ENCODE measurements at places on chromosomes 16 and 17. TPM values are rescaled to one million over a fixed set of nuclear protein-coding genes. Genes with fewer than 3 reads are reported as not detected.
A peak's percentile ranks its signal among the peaks of the same experiment; 100 is the strongest.

DNA sequence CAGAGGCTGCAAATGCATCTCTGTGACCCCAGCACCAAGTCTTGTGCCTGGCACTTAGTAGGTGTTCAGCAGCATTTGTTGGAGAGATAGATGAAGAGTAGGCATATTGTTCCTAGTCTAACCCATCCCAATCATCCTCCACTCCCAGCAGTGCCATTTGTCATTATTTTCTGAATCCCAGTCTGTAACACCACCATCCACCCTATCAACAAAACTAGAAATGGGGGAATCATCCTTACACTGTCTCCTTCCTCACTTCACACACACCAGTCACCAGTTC is 95.9 kb upstream of the TBX2 start:
- no peak for DNase-seq

DNA sequence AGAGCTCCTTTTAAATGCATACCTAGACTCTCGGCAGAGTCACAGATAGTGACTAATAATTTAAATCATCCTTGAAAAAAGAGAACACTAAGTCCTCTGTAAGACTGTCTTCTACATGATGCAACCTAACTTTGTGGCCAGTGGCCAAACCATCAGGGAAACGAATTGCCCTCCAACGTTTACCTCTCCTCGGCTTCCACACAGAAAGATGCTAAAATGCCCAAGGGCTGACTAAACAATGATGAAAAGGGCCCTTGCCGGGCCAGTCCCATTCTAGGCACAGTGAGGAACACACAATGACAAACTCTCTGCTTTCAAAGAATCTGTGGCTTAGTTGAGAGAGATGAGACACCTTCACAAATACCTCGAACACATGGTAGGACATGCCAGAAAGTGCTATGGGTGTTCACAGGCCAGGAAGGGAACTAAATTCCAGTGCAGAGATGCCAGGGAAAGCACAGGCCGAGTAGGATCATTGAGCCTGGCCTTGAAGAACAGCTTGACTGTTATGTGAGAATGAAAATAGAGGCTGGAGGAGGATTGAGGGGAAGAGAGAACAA is 35.3 kb upstream of the PITPNM3 start:
- no peak for DNase-seq

GRCh38 chr17:48529683-48530009 is 1.2 kb downstream of the HOXB1 start:
- DNase-seq, result peak; percentile 76

DNA sequence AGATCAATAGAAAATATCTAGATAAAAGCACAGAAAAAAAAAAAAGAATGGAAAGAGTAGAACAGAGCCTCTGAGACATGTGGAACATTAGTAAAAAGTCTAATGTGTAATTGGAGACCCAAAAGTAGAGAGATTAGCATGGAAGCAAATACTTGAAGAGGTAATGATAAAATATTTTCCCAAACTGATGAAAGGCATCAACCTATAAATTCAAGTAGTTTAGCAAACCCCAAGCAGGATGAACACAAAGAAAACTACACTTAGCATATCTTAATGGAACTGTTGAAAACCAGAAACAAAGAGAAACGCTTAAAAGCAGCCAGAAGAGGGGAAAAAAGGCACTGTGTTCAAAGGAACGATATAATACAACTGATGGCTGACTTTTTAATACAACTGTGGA is 16.4 kb downstream of the NF1 start:
- DNase-seq, result no peak

- DNase-seq, result no peak
Measured at GRCh38 chr17:1156864-1157263, 22.9 kb downstream of the ABR start.

ST6GALNAC1 gene
- 11.3 TPM for total RNA-seq

TEDC2 gene
- 1.5 TPM for total RNA-seq

STARD3 gene
- total RNA-seq, result 64.4 TPM
